ENCODE measurements at places on chromosomes 5 and 9. TPM values are rescaled to one million over a fixed set of nuclear protein-coding genes. Genes with fewer than 3 reads are reported as not detected.

MEIKIN gene
- not detected for polyA plus RNA-seq

- no peak for DNase-seq
Observed at GRCh38 chr5:171599411-171599810, 180.0 kb downstream of the FGF18 start.

GRCh38 chr5:67520161-67520908 is 323.7 kb upstream of the CD180 start:
- DNase-seq, result no peak

CDKN2A gene
- polyA plus RNA-seq, result not detected

PCDHA11 gene
- polyA plus RNA-seq, result 0.19 TPM

IL7R gene
- 0.93 TPM for polyA plus RNA-seq

- DNase-seq, result no peak
Observed at GRCh38 chr9:22154064-22154463, 145.0 kb upstream of the CDKN2B start.

DNA sequence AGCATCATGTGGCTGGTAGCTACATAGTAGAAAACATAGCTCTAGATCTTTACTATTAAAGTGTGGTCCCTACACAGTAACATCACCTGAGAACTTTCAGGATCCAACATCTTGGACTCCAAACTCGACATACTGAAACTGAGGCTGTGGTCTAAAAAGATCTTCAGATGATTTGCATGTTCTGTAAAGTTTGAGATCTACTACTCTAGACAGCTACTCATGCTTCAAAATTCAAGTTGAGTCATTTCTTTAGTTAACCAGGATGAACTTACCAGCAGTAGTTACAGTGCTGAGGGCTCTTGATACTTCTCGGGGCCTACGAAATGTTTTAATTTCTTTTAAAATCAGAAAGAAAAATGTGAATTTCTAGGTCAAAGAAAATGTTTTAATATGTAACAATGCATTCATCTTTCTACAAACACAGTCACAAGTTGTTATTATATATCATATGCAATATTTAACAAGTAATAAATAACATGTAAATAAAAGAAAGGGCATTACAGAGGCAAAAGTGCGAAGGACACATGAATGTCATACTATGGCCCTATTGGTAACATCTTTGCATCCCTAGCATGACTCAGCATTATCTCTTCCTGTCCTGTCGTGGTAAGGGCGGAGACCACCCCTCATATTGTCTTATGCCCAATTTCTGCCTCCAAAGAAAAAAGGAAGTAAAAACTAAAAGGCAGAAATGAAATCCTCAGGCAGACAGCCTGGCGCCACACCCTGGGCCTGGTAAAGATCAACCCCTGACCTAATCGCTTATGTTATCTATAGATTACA is 563.9 kb upstream of the TLE4 start:
- DNase-seq, result no peak

GRCh38 chr5:73617510-73618279 is 8.3 kb upstream of the ARHGEF28 start:
- DNase-seq, result no peak

- DNase-seq, result no peak
Observed at GRCh38 chr5:96043446-96043845, 81.8 kb upstream of the ELL2 start.

DNA sequence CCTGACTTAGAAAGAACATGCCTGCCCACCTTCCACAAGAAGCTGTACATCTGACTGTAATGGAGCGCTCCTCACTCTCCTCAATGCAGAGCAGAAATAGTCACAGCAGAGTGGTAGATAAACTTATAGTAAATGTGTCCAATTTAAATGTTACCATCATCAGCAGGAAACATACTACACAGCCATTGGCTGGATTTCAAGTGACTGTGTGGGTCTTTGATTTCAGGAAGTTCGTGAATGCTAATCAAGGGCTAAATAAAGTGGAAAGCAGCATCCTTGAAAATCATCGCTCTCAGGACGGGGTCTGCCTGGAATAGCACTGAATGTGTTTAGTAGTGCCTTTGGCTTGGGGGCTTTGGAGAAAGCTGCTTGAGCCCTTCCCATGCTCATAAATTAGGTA is 32.4 kb upstream of the CRHBP start:
- no peak for DNase-seq

CENPH gene
- 26.2 TPM for polyA plus RNA-seq

GALNT12 gene
- polyA plus RNA-seq, result 8.8 TPM

DNA sequence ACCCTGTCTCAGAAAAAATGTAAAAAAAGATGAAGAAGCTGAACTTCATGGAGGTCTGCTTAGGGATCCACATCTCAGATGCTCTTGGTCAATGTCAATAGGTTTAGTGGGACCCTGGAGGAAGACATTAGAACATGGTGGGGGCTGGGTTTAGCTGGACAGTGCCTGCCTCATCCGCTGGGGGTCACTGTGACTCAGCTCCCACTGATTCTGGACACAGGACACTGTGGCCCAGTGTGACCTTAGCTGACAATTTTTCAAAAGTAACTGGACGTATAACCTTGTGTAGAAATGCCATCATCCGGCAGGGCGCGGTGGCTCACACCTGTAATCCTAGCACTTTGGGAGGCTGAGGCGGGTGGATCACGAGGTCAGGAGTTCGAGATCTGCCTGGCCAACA is 7.3 kb upstream of the HNRNPAB start:
- DNase-seq, result no peak

SPATA31A3 gene
- polyA plus RNA-seq, result not detected

DNA sequence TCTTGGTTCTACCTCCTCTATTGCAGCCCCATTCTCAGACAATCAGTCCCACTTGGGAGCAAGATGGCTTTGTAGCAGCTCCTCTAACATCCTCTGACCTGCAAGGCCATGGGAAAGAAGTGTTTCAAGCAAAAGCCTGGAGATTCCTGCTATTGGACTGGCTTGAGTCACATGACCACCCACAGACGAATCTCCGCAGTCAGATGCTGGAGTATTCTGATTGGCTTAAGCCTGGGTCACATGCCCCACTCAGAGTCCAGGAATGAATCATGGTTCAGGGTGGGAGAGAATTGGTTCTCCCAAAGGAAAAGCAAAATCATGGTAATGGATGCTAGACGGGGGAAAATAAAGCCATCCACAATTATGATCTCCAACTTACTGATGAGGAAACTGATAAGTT is 22.6 kb upstream of the LMX1B start:
- no peak for DNase-seq

TLX3 gene
- not detected for polyA plus RNA-seq

DNA sequence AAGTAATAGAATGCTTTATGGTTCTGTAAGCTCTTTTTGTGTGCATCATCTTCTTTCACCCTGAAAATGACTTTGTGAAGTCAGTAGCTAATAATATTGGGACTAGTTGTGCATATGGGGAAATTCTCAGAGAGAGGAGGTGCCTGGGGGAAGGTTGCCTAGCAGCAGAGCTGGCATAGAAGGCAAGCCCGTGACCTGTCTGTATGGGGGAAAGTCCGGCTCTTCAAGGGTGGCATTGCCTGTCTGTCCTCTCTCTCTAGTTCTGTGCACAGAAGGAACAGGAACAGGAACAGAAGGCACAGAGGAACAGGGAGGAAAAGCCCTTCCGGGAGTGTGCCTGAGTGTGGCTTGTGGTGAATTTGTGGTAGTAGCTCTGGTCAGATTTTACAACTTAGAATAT is 33.1 kb downstream of the SH3GL2 start:
- no peak for DNase-seq

- DNase-seq, result no peak
Observed at GRCh38 chr5:91367908-91368648, 15.0 kb downstream of the ARRDC3 start.

DNA sequence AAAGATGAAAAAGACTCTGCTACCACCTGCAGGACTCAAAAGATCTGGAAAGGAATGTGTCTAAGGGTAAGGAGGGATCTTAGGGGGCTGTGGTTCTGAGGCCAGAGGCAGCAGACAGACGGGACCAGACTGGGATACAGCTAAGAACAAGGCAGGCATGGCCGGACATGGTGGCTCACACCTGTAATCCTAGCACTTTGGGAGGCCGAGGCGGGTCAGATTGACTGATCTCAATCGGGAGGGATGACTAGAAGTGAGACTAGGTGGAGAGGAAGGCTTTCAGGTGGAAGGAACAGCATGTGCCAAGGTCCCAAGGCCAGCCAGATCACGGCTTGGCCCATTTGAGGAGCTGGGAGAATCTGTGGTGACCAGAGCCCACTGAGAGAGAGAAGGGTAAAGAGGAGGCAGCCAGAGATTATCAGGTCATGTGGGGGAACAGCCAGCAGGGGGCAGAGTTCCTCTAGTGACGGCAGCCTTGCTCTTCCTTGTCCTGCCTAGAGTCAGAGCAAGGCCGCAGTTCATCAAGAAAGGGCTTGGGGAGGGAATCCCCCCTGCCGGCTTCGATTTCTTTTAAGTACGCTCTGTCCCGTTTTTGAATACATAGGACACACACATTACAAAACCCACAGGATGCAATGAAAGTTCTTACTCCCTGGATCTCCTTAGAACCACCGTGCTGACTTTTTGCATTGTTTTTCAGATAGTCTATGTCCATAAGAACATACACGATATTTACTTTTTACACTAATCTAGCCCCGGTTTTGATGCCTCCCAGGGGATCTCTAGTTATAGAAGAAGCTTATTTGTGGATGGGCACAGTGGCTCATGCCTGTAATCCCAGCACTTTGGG is 2.6 kb upstream of the OLFML2A start:
- DNase-seq, result no peak

RFESD gene
- 5.4 TPM for polyA plus RNA-seq

DNA sequence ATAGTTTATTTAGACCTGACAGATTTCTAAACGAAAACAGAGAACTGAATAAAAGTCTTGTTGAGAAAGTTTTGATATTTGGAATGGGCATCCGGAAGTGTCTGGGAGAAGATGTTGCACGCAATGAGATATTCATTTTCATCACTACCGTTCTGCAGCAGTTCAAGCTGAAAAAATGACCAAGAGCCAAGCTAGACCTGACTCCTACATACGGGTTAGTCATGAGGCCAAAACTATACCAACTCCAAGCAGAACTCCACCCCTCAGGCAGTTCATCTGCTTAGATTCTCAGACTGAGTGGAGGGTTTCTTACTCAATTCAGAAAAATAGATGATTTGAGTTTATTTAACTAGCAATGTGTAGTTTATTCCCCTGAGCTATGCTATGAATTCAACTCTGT is 95.4 kb upstream of the ANXA1 start:
- DNase-seq, result no peak

IFNB1 gene
- polyA plus RNA-seq, result not detected

GRCh38 chr5:76953551-76954382 is 922 bp downstream of the CRHBP start:
- no peak for DNase-seq

PCDHA10 gene
- 0.51 TPM for polyA plus RNA-seq

TAF11L13 gene
- not detected for polyA plus RNA-seq

GRCh38 chr5:78753093-78753531 is 104.5 kb upstream of the LHFPL2 start:
- DNase-seq, result no peak

- no peak for DNase-seq
Observed at GRCh38 chr9:14366076-14366475, 52.1 kb upstream of the NFIB start.

GRCh38 chr5:62681117-62681850 is 102.7 kb downstream of the LRRC70 start:
- no peak for DNase-seq

DNA sequence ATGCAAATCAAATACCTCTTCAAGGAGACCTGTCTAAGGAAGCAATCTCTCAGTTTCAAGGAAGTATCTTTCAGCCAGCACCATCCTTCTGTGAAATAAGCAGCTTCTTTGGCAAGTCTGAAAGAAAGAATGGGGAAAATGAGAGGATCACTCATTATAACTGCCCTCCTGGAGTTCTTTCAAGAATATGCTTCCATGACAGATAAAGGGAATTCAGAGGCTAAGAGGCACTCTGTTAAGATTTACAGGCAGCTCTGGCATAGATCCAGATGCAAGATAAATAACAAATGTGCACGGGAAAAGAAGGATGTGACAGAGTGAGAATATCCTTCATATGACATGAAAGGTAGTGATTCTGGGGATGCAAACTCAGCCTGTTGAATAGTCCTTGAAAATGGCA is 348.2 kb upstream of the CCNG1 start:
- no peak for DNase-seq

- DNase-seq, result no peak
Observed at GRCh38 chr5:87183896-87184295, 83.8 kb upstream of the RASA1 start.

DNA sequence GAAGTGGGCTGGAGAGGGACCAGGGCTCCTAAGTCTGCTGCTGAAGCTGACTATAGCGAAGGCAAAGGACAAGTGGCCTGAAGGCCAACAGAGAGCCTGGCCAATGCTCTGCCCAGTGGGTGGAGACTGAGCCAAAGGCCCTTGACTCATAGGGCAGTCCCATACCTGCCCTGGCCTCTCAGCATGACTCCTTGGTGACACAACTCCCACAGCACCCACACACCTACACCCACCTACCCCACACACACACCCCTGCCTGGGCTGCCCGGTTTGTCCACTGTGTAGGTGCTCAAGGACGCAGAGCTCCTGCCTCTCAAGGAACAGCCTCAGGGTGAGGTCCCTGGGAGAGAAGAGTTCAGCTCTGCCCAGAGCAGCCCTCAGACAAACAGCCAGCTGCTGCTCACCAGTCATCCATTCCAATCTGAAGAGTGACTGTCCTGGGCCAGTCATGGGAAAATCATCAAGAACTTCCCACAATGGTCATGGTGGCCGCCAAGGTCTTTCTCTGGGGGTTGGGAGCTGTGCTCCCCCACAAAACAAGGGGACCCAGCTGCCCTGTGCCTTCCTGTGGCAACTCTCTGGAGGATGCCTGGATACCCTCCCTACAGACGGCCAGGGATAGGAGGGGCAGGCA is 5.0 kb downstream of the TNIP1 start:
- no peak for DNase-seq

PCDH1 gene
- polyA plus RNA-seq, result 27.6 TPM

DNA sequence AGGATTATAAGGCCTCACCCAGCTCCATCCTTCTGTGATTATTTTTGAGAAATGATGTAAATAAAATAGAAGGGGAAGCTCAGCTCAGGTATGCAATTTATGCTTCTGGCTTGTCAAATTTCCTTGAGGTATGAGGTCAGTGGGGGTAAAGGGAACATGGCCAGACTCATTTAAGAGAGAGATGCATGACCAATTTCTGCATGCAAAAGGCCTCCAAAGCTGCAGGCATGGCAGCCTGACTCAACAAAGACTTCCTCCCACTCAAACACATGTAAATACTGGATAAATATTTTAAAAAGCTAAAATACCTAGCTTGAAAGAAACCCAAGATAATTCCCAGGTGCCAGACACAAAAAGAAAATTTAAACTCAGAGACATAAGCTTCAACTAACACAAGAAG is 101.4 kb upstream of the SLC1A3 start:
- DNase-seq, result no peak

DNA sequence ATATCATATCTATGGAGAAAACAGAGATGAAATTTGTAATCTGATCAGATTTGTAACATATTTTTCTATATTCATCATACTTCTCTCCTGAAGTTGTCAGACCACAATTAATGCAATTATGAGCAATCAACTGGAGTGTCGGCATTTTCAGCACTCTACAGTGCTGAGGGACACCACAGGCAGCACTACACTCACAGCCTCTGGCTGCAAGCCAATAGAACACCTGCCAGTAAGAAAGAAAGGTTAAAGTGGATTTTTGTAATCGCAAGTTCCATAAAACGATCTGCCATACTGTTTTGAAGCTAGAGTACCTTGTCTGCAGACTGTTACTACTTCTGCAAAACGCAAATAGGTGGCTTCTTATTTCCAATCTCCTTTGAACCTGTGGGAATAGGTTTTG is 147.6 kb downstream of the ADAMTS6 start:
- no peak for DNase-seq

GRCh38 chr5:27876071-27876470 is 837.7 kb upstream of the CDH9 start:
- no peak for DNase-seq

- no peak for DNase-seq
Observed at GRCh38 chr5:77374686-77375085, 117.4 kb downstream of the WDR41 start.

Measured in right renal cortex interstitium (tissue), 3 donors.